ENCODE measurements at places on chromosomes 11 and 22. TPM values are rescaled to one million over a fixed set of nuclear protein-coding genes. Genes with fewer than 3 reads are reported as not detected.

SERHL2 gene
- total RNA-seq: 0.99 TPM

ZBTB16 gene
- total RNA-seq: 4.8 TPM

FOLH1 gene
- total RNA-seq: not detected

SSTR3 gene
- 10.7 TPM for total RNA-seq

KCNE3 gene
- total RNA-seq: not detected

ESRRA gene
- 37.7 TPM for total RNA-seq

KCNK7 gene
- 1.0 TPM for total RNA-seq

CYB5R2 gene
- 0.81 TPM for total RNA-seq

ASCL2 gene
- total RNA-seq: 0.48 TPM

TNNI2 gene
- not detected for total RNA-seq
